ENCODE measurements at places on chromosomes 7 and 10.

- DNase-seq, result no peak
Measured at GRCh38 chr10:132320654-132321469, 11.1 kb upstream of the LRRC27 start.

DNA sequence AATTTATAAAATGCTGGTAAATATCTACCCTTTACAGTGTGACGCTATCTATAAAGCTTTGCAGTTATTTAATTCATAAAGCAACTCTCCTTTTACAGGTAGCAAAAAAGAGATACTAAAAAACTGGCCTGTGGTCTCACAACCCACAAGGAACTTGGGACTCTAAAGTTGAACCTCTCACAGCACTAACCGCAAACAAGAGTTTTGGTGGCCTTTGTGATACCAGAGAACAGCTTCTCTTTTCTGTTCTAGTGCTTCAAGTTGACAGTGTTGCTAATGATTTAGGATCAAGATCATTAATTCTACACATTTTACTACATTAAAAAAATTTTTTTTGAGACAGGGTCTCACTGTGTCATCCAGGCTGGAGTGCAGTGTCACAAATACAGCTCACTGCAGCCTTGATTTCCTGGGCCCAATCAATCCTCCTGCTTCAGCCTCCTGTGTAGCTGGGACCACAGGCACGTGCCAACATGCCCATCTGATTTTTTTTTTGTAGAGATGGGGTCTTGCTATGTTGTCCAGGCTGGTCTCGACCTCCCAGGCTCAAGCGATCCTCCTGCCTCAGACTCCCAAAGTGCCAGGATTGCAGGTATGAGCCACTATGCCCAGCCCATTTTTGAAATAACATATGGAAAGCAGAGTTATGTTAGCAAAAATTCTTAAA is 56.0 kb upstream of the ST8SIA6 start:
- no peak for DNase-seq

- DNase-seq, result no peak
Measured at GRCh38 chr10:75287697-75288096, 51.9 kb upstream of the COMTD1 start.

GRCh38 chr7:140146574-140146973 is 30.2 kb downstream of the KDM7A start:
- DNase-seq, result no peak

DNA sequence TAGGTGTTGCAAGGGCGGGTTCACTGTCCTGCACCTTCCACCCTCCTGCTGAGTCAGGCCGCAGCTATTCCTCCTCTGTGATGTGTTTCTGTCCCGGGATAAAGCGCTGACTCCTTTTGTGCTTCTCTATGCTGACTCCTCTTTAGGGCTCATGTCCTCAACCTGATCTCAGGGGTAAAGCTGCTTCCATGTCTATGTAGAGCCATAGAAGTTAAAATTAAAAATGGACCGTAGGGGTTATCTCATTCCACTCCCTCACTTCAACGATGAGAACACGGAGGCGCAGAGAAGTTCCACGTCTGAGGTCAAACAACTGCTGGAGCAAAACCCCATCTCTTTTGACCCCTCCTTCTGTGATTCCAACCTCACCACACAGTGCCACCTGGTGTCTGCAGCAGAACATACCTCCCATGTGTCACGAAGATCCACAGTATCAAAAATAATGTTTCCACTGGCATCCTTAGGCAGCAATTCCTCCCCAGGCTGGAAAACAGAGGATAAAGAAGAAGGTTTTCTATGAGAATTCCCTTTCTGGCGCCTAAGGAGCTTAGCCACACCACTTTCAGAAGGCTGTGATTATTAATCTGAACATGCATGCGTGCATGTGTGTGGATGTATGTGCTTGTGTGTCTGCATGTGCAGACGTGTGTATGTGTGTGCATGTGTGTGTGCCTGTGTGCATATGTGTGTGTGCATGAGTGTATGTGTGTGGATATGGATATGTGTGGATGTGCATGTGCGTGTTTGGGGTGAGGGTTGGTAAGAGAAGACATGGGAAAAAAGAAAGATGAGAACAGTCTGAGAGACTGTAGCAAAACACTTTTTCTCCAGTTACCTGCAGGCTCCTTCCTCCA is 81.2 kb upstream of the UCN3 start:
- no peak for DNase-seq

DNA sequence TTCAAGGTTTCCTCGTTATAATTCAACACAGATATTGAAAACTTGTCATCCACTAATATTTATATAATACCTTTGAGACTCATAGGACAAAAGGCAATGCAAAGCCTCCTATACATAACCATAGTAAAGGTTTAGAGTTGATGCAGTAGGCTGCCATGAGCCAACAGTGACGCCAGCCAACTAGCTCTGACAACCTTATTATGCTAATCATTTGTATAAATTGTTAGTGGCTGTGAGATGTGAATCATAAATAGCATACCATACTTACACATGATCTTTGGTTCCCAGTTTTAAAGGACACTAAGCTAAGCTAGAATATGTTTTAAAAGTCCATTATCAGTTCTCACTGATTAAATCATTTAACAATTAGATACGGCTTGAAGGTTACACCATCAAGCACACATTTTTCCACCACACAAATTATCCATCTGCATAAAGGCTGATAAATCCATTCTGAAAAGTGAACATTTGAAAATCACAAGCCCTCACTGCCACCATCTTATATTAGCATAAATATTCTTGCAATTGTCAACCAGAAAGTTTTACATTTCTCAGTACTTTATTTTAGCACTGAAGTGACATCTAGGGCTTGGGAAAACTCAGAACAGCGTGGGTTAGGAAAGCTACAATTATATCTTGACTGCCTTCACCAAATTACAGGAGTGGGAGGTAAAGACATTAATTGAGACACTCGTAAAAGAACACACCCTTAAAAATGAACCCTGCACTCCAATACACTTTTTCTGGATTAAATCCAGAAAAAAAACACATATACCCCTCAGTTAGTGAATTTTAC is 30.7 kb downstream of the COA1 start:
- DNase-seq, result no peak

DNA sequence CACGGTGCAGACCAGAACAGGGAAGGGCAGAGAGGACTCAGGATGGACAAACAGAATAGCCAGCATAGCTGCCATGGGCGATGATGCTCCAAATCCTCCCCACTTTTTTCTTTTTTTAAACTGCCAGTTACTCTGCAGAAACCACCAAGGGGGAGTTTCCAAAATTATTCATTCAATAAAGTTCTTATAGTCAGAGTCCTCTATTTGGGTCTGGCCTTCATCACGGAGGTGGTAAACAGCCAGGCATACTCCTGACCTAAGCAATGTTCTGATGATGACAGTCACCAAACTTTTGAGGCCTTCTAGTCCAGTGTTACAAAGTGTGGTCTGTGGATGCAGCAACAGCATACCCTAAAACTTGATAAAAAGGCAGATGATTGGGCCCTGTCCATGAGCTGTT is 12.3 kb downstream of the RAPGEF5 start:
- no peak for DNase-seq

Measured in esophagus squamous epithelium (tissue), 5 donors.